ENCODE measurements at places on chromosomes 11 and 22. TPM values are rescaled to one million over a fixed set of nuclear protein-coding genes. Genes with fewer than 3 reads are reported as not detected.

BDNF gene
- total RNA-seq = not detected

SYT7 gene
- total RNA-seq = 6.8 TPM

KIF18A gene
- 0.20 TPM for total RNA-seq

GAL3ST3 gene
- total RNA-seq = not detected

CCDC34 gene
- 0.40 TPM for total RNA-seq

All from transverse colon (tissue), 4 donors.